ENCODE measurements at places on chromosomes 2 and 18. TPM values are rescaled to one million over a fixed set of nuclear protein-coding genes. Genes with fewer than 3 reads are reported as not detected.

GRCh38 chr2:199707593-199708185 lies 143.3 kb downstream of the FTCDNL1 start:
- no peak for ATAC-seq

GRCh38 chr2:136347981-136348380 lies 230.0 kb upstream of the CXCR4 start:
- no peak for ATAC-seq

Gene SPP2
- total RNA-seq = not detected

Gene CYP27A1
- 29.0 TPM for total RNA-seq

Gene BOK
- 63.2 TPM for total RNA-seq

Data from gastroesophageal sphincter (tissue), 4 donors.